Activated naive CD4-positive, alpha-beta T cell (primary cell): ENCODE measurements at places on chromosomes 5 and 9.

- DNase-seq: no peak
Measured at GRCh38 chr5:116370886-116371285, 203.7 kb downstream of the SEMA6A start.

DNA sequence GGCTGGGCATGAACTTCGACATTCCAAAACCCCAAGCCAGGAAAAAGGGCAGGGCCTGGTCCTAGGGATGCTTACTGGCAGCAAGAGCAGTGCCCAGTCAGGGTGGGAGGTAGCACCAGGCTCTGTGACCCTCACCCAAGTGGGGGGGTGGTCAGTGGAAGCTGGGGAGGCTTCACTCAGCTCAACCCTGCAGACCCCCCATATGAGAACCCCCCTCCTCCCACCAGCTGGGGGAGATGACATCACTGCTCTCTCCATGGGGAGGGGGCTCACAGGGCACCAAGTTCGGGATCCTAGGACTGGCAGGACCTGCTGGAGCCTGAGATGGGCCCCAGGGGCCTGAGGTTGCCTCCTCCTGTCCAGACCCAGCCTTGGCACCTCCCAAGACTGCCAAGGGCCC, 4.7 kb downstream of the DNLZ start:
- no peak for DNase-seq

DNA sequence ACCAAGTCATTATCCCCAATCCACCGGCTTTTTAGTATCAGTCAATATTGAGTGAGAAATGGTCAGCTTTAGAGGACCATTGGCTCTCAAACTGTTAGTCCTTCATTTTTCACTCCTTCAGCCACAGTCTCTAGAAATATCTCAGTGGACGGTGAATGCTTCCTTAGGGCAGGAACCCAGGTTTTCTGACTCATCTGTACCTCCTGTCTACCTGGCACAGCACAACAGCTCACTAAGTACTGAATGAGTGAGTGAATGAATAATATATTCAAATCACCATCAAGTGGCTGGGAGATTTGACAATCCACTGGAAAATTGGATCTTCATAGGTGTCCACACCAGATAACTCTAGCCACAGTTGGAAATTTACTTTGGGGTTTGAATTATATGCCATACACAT, 609.5 kb upstream of the CLINT1 start:
- DNase-seq: no peak

DNA sequence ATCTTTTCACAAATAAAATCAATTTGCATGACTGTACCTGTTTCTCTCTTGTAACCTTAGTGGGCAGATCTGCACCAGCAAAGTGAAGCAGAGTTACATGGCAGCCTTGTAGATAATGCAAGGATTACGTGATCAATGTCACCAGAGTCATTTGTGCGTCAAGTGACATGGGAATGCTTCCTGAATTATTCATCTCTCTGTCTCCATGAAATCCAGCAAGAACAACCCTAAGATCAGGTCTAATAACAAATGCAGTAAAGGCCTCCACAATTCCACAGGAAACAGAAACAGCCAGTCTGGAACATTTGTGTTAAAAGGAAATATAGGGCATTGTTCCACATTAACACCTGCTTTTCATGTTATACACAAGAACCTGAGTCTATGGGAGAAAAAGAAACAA, 7.8 kb downstream of the GZMA start:
- DNase-seq: no peak

GRCh38 chr5:137760719-137761516, 6.8 kb upstream of the HNRNPA0 start:
- DNase-seq: no peak

GRCh38 chr5:14463629-14464028, 118.0 kb upstream of the OTULINL start:
- no peak for DNase-seq

DNA sequence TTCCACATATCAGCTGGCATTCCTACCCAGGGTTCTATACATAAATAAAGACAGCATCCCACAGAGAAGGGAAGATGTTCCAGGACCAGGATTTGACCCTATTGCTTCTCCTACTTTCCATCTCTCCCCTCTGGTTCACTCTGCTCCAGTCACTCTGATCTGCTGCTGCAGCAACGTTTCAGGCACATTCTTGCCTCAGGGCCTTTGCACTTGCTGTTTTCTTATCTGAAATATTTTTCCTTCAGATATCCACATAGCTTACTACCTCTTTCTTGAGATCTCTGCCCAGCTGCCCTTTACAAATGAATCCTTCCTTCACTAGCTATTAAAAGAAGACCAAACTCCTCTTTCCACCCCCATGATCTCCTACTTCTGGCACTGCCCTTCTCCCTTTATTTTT, 204.5 kb downstream of the SPOCK1 start:
- DNase-seq: no peak

DNA sequence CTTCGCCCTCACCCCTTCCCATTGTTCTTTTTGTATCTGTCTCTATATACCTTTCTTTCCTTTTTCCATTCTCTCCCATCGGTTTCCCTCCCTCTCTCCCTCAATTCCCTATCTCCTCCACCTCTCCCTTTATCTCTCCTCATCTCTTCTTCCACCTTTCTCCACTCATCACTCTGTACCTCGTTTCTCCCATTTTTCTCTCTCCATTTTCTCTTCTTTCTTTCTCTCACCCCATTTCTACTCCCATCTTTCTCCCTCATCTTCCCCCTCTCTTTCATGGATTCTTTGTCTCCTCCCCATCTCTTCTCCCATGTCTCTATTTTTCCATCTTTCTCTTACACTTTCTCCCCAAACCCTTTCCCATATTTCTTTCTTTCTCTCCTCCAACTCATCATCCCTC, 385.9 kb upstream of the CLINT1 start:
- DNase-seq: no peak

DNA sequence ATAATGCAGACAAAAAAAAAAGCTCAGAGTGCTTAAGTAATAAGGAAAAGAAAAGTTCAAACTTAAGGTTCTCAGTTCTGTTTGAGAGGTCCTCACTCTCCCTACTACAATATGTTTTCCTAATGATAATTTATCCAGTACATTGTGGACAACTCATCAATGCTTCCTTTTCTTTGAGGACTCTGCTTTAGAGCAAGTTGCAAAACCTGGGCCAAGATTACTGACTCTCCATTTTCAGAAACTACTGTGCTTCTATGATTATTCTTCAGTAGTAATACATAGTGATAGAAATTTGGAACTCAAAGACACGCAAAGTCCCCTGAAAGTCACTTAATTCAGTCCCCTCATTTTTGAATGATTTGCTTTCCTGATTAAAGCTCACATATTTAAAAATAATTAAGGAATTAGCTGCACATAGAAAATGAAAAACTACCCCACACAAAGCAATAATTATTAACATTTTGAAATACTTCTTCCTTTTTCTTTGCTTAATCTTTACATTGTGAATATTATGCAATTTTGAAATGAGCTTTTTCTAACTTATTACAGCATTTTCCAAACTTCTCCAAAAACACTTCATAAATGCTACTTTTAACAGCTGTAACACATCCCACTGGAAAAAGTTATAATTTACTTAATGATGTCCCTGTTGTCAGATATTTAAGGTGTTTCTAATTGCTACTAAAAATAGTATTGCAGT, 11.2 kb downstream of the CDKN2A start:
- DNase-seq: no peak

- DNase-seq: no peak
Measured at GRCh38 chr5:21783074-21783679, 1070.0 kb downstream of the CDH12 start.

GRCh38 chr5:171207256-171207847, 101.7 kb upstream of the TLX3 start:
- no peak for DNase-seq

DNA sequence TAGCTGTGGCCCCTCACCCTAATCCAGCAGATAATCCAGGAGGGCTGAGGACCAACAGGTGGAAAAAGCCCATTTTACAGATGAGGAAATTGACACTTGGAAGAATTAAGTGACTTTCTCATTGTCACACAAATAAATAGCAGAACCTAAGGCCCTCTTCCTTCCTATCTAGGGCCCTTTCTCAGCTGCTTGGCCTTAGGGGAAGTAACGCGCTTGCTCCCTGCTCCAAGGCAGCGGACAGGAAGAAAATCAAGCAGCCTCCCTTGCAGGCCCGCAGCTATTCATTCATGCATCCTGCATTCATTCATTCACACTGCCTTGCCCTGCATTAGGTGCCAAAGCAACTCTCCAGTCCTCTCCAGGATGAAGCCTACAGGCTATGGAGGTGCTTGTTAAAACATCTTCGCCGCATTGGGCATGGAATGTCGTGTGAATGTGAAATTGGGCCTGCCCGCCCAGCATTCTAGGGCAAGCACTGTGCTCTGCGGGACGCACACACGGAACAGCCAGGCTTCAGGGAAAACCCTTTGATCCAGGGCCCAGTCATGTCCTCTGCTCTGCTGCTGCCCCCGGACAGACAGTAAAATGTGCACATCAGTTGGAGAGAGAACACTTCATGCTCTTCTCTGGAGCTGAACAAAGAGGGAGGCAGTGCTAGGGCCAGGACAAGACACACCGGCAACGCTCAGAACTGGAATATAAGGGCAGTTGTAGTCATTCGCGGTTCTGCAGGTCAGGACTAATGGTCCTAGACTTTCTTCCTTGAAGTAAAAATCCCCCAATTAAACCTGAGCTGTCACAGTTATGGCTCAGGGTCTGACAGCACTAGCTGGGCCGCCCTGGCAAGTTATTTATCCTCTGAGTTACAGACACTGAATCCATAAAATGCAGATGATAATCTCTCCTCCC, 166.0 kb downstream of the COL23A1 start:
- DNase-seq: no peak
